Tongue (tissue), 3 donors: ENCODE measurements at places on chromosomes 13 and 19.
A peak's percentile ranks its signal among the peaks of the same experiment; 100 is the strongest.

GRCh38 chr19:12792051-12792852 is 966 bp downstream of the JUNB start:
- peak; percentile 73 for DNase-seq

GRCh38 chr19:11203194-11204075 is 6.1 kb upstream of the KANK2 start:
- DNase-seq = peak; percentile 74

DNA sequence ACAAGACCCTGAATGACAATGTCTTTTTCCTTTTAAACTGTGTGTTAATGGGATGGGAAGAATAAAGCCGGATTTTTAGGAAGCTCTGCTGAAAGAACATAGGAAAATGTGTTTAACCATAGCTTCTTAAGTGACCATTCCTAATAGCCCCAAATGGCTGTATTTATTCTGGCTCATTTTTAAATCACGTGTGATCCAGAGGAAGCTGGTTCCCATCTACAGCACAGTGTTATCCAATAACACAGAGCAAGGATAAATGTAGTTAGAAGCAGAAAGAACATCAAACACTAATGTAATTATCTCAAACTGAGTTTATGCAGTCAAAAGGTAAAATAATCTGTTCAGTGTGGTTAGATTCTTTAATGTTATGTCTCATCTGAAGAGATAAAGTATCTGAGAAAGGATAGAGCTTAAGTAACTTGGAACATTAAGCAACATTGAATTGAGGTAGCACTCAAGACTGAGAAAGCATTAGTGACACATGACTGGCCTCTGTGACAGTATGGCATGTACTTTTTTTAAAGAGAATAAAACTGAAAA is 853.3 kb downstream of the GPC5 start:
- DNase-seq = no peak

DNA sequence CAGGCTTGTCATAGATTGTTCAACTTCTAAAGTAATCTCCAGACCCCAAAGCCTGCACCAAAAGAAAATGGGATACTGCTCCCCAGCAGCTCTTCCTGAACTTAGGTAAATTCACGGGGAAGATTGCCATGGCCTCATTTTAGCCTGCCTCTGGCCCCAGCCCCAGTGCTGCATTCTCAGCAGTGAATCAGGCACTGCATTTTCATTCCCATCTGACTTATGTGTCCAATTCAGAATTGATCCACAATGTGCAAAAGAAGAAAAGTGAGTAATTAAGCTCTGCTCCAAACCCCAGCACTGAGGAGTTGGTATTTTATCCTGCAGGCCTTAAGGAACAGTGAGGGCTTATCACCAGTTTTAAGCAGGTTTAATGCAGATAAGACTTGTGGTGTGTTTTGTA is 176.4 kb downstream of the KCTD12 start:
- no peak for DNase-seq

DNA sequence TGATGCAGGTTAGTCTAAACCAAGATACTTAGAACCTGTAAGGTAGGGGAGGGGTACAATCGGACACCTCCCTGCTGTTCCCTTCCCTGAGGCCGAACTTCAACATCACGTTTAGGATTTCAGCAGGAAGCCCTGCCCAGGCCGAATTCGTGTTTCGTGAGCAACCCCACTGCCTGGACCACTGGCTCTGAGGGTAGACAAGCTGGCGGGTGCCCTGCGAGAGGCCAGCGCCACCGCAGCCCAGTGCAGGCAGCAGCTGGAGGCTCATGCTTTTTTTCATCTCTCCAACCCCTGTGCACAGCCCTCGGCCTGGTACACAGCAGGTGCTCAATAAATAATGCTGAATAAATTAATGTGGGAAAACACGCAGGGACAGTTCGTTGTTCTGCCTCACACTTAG is 7.7 kb downstream of the HOMER3 start:
- no peak for DNase-seq

DNA sequence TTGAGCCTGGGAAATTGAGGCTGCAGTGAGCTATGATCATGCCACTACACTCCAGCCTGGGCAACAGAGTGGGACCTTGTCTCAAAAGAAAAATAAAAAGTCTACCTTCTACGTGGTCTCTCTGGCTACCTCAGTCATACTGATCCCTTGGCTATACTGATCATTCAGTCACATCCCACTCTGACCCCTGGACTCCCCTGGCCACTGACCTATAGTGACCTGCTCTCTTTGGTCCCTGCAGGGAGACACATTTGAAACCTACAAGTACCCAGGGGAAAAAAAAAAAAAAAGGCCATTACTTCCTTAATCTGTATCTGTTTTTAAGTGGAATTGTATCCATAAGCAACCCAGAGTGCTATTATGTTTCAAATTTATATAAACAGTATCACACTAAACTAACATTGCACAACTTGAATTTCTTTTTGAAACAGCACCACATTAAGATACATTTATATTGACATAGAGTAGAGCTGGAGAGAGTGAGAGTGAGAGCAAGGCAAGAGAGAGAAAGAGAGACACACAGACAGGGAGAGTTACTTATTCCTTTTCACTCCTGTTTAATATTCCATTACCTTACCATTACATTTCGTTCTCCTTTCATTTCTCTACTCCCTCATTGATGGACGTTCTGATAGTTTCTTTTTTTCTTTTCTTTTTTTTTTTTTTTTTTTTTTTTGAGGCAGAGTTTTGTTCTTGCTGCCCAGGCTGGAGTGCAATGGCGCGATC is 23.7 kb upstream of the CERS4 start:
- DNase-seq = no peak

- DNase-seq = peak; percentile 63
These were observed 30.9 kb downstream of the LAMP1 start for GRCh38 chr13:113327766-113328471.

GRCh38 chr19:34288381-34288780 is 34.0 kb downstream of the GARRE1 start:
- no peak for DNase-seq

GRCh38 chr13:111415765-111416164 is 95.3 kb downstream of the TEX29 start:
- no peak for DNase-seq

GRCh38 chr19:6533746-6534418 is 3.1 kb downstream of the TNFSF9 start:
- DNase-seq = no peak

DNA sequence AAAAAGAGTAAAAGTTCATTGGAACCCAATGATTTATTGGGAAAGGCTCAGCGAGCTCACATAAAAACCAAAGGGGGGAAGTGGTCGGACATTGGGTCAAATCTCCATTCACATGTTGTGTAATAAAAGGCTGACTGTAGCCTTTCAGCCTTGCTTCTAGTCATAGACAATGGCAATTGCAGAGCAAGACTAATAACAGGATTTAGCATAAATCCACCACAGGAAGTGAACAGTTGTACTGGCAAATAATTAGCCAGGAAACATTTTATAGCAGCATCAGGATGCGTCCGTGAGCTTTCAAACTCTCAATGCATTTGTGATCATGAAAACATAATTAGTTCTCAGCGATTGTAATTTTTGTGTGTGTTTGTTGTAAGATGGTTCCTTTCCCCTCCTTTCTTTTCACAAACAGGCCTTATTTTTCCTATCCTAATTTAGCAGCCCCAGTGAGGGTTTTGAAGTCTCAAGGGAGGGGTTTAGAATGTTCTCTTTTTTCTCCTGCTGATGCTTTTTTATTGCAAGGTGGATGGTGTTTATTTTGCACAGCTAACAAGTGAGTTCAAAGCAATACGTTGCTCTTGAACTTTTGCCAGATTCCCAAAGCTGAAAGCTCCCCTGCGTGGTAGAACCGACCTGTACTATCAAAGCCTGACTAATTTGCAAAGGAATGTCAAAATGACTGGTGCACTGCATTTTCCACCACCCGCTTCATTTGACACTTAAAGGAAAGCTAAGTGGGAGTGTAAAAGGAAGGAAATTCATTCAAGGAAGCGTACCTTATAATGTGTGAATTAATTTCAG is 105.6 kb downstream of the SPRY2 start:
- peak; percentile 24 for DNase-seq

DNA sequence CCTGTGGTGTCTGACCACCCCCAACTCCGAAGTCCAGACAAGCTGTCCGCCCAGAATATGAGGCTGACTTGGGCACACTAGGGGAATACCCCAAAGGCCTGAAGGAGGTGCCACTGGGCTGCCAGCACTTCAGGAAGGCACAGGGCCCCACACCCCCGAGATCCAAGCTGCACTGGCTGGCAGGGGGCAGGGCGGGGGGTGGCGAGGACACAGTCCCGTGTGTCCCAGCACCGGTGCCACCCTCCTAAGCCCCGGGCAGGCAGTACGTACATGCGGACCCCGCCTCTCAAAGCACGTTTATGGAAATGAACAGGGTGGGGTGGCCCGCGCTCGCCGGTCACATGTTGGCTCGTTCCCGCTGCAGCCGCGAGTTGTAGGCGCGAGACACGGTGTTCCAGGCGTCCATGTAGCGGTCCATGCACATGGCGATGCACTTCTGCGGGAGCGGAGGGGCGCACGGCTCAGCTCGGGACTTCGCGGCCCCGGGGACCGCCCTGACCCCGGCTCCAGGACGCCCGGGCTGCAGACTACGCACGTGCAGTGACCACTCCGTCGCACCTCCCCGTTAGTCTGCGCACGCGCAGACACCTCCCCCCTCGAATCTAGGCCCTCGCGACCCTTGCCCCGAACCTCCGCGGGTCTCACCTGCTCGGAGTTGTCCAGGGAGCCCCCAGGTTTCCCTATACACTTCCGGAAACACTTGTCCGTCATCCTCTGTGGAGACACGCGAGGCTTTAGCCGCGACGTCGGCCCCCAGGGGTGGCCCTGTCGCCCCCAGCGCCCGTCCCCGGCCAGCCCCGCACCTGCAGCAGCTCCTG is 566 bp downstream of the TIMM13 start:
- peak; percentile 54 for DNase-seq

GRCh38 chr13:41822560-41822959 is 138.3 kb downstream of the VWA8 start:
- DNase-seq = no peak

DNA sequence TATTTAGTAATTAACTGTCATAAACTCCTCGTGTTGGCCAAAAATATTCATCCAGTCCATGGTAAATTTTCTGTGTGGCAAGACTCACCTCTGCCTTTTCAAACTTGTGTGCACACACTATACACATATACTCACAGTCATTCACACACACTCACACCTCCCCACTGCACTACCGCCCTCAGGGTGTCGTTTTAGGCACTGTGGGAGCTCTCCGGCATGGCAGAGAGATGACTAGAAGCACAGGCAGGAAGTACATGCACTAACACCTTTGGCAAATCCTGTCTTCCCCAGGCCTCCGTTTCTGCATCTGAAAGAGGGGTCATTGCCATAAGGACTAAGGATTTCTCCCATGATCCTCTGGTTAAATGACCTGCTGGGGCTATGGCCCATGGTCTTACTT is 62.6 kb upstream of the FARP1 start:
- no peak for DNase-seq

GRCh38 chr19:37930416-37930815 is 23.4 kb downstream of the SIPA1L3 start:
- no peak for DNase-seq

DNA sequence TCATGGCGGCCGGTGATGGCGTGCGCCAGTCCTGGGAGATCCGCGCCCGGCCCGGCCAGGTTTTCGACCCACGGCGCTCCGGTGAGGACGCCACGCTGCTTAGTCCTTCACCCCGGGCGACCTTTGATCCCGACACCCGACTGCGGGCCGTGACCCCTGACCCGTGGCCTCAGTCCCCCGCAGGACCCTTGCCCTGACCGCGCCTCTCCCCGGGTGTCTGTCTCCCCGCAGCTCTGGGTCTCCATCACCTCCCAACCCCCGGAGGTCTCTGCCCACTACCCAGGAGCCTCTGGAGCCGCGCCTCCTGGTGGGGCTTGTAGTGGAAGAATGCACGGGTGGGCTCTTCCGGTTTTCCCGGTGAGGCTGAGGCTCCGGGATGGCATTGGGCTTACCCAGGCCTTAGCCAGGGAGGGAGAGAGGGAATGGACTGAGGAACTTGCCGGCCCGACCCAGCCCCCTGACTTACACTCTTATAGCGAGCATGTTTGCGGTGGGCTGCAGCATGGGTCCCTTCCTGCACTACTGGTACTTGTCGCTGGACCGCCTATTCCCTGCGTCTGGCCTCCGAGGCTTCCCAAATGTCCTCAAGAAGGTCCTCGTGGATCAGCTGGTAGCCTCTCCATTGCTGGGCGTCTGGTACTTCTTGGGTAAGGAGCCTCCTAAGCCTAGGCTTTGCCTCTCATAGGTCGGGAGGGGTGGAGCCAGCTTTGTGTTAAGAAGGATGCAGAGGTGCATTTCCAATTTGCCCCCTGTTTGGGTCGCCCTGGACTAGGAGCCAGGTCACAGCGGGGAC is 566 bp downstream of the MPV17L2 start:
- peak; percentile 21 for DNase-seq

DNA sequence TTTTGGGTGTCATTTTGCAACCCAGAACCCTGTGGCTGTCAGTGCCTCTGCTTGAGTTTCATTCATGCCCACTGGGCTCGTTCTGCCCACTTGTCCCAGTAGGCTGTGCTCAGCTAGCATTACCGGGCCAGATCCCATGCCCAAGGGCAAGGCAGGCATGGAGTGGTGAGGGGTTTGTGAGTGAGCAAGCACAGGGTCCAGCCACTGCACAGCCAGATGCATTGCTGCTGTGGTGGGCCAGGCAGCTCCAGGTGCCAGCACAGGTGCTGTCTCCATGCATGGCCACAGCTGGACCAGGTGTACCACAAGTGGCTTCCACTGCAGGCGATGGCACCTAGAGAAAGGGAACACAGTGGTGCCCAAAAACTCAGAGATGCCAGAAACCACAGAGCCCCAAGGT is 1671.2 kb downstream of the OLFM4 start:
- DNase-seq = no peak

DNA sequence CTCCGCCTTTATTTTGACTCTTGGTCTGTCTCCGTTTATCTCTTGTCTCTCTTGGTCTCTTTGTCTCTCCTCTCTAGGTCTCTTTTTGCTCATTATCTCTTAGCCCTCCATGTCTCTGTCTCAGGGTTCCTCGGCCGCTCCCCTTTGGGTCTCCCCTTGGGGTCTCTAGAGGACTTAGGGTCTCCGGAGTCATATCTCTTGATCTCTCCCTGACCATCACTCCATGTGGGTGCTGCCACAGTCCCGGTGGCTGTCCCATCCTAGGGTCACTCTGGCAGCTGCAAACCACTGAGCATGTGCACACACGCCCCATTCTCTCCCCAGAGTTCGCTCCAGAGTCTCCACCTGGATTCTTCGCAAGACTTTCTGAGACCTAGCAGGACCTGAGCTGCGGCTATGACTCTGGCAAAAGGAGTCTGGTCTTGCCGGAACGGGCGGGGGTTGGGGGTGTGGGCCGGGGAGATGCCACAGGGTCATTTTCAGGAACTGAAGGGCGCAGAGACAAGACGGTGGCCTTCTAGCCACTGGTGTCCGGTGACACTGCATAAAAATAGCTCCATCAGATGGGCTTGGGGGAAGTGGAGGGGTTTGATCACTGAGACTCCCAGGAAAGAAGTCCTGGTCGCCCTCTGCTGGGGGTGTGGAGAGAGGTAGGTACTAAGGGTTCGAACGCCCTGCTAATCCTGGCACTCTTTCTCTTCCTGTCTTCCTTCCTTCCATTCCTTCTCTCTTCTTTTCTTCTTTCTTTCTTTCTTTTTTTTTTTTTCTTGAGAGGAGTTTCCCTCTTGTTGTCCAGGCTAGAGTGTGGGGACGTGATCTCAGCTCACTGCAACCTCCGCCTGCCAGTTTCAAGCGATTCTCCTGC is 1.2 kb upstream of the KCNA7 start:
- DNase-seq = peak; percentile 73
